CD4-positive, alpha-beta T cell treated with Interleukin-17A for 1 hour (primary cell): ENCODE measurements at places on chromosomes 13 and 19.
A peak's percentile ranks its signal among the peaks of the same experiment; 100 is the strongest.

GRCh38 chr19:35247526-35248309 lies 1.1 kb upstream of the LSR start:
- peak; percentile 72 for DNase-seq

DNA sequence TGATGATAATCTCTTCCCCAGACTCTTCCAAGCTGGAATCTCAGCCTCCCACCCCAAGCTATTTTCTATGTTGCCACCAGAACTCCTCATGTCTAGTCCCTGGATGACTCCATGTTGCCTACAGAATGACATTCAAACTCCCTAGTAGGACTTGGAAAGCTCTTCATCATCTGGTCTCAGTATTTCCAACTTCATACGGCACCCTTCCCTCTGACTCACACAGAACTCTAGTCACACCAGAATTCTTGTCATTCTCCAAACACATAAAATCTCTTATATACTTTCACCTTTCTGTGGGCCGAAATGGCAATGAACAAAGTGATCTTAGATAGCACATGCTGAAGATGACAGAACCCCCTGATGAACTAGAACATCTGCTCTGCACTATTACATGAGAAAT lies 86.2 kb downstream of the CAB39L start:
- DNase-seq, result no peak

- peak; percentile 27 for DNase-seq
Observed at GRCh38 chr19:5718579-5719273, 1.2 kb downstream of the LONP1 start.

- no peak for DNase-seq
Observed at GRCh38 chr13:100184095-100184494, 95.2 kb downstream of the PCCA start.

DNA sequence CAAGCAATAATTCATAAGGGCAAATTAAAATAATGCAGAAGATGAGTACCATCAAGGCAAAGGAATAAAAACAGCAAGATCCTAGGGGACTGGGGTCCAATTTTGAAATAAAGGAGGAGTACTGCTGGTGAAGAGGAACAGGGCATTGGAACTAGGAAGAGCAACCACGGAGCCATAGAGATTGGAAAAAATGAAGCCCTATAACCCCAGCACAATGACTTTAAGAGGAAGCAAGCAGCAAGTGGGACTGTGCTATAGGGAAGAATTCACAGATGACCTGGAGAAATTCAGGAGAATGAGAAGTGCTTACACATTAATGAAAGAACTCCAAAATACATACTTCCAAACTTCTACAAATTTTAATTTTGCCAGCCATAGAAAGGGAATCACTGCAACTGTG lies 44.9 kb upstream of the ITM2B start:
- no peak for DNase-seq

DNA sequence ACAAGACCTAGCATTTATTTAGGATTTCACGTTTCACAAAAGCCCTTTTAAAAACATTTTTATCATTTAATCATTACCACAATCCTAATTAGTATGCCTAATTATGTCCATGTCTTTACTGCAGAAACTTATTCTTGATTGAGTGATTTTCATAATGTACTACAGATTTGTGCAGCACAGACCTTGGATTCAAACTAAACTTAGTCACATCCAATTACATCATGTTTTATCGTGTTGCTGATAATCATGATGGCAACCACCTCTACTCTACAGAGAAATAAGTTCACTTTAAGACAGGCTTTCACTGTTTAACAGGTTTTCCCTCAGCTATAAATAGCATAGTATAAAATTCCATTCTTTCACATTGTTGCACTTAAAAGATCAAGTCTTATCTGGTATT lies 240.9 kb upstream of the RFC3 start:
- no peak for DNase-seq

- DNase-seq, result peak; percentile 29
Observed at GRCh38 chr13:19888799-19889198, 25.4 kb upstream of the ZMYM5 start.

- no peak for DNase-seq
Observed at GRCh38 chr19:46980761-46981160, 38.9 kb upstream of the NPAS1 start.

DNA sequence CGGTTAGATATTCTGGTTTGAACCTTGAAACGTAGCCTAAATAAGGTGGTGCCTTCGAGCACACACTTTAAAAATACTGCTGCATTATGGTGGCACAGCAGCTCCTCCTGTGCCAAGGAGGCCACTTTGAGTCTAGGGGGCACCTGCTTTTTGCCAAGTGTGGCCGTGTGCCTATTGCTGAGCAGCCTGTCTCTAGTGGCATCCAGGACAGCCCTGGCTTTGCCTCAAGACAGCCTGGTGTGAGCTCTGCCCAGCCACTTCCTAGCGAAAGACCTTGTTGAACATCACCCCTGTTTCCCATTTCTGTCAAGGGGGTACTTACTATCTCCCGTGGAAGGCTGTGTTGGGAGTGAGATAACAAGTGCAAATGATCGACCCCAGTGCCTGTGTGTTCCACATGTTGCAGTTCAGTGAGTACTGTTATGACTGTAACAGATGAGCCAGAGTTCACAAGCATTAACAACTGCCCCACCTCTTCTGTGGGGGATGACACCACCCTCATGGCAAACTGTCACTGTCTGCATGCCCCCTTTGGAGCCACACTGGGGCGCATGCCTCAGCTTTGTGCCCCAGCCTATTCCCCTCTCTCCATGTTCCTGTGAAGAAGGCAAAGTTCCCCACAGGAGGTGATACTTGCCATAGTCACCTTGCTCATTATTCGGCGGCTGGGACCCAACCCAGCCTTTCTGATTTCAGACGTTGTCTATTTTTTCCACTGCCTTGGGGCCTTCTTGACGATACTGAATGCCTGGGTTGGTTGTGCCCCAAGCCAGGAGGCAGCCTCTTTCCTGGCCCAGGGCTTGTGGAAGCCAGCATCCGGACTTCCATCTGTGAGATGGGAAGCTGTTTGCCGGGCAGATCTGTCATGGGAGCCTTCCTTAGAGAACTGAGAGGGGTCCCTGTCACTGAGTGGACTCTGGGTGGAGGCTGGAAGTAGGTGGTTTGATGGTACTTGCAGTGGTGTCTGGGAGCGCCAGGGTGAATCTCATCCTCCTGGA lies 5.4 kb downstream of the GATAD2A start:
- peak; percentile 46 for DNase-seq

GRCh38 chr13:97692628-97693027 lies 258.7 kb downstream of the RAP2A start:
- no peak for DNase-seq

DNA sequence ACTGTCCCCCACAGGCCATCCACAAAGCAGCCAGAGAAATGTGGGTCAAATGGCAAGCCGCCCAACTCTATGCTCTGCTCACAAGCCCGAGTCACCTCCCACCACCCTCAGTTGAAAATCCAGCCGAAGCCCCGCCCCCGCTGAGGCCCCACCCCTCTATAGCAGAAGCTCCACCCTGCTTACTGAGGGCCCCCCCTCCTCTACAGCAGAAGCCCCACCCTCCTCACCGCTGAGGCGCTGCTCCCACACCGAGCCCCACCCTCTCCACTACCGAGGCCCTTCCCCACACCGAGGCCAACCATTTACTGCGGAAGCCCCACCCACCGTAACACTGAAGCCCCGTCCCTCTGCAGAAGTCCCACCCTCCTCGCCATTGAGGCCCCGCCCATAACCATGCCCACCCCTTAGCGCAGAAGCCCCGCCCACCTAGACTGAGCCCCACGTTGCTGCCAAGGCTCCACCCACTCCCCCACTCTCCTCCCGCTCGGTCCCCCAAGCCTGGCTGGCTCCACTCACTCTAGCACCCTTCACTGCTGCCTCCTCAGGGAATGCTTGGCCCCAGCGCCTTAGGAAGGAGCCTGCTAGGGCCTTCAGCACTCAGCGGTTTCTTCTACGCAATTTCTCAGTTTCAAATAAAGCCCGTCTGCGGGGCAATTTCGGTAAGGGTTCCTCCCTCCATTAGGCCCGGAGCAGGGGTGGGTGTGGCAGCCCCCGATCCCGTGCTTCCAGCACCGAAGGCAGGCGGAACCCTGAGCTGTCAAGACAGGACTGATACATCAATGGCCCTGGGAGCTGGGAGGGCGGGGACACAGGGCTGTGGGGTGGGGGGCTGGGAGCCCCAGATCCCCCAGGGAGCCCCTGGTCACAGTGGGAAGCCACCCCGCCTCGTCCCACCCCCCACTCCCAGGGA lies 9.0 kb upstream of the MYDGF start:
- DNase-seq, result peak; percentile 21

DNA sequence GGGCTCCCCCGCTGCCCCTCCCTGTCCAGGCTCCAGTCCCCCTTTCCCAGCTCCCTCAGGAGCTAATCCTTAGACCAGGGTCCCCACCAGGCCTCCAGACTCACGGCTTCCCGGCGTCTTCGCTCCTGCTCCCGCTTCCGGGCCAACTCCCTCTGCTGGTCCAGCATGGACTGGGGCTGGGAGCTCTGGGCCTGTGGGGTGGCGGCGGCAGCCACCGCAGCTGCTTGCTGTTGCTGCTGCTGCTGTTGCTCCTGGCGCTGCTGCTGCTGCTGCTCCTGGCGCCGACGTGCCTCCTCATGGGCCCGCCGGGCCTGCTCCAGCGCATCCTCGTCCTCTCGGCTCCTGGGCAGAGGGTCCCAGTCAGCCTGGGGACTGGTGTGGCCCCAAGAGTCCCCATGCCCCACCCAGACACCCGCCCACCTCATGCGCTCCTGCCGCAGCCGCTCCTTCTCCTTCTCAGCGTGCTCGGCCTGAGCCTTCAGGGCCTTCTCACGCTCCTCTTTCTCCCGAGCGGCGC lies 6.4 kb upstream of the EPHX3 start:
- no peak for DNase-seq

DNA sequence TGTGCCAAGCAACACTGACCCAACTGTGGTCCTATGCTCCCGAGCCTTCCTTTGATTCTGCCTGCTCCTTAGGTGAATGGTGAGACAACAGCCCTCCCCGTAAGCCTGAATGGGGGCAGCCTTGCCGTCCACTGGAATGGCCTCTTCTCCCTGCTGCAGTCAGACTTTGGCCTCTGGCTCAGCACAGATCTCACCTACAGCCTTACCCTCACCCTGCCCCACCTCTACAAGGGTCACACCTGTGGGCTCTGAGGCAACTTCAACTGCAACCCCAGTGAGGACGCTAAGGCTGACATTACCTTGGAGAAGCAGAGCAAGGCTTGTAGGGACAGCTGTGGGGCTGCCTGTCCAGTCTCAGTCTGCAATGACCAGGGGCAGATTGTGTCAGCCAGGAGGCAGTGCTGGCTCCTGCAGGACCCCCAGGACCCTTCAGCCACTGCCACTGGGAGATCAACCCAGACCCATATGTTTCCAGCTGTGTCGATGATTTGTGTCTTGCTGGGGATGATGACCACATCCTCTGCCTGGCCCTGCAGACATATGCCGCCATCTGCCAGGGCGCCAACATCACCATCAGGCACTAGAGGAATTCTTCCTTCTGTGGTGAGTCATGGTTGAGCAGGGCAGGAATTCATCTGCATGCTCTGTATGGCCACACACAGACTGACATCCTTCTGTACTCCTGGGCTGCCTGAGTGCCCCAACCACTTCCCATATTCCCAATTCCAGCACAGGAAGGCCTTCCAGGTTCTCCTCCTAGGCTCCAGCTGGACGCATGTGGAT lies 27.3 kb upstream of the FXYD3 start:
- DNase-seq, result no peak

DNA sequence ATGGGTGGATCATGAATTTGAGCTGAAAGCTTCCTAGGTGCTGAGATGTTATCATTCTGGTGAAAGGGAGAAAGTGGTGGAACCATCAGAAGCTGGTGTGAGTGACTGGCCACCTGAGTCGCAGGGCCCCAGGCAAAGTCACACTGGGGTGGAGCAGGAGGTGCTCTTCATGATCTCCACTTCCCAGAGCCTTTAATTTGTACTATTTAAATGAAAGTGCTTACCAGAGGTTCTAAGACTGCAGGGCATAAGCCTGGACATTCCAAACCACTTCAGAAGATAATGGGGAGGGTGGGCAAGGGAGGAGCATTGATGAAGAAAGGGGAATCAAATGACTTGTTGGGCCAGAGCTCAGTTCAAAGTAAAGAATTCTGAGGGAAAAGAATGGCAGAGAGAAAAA lies 156.1 kb downstream of the RGCC start:
- DNase-seq, result no peak

DNA sequence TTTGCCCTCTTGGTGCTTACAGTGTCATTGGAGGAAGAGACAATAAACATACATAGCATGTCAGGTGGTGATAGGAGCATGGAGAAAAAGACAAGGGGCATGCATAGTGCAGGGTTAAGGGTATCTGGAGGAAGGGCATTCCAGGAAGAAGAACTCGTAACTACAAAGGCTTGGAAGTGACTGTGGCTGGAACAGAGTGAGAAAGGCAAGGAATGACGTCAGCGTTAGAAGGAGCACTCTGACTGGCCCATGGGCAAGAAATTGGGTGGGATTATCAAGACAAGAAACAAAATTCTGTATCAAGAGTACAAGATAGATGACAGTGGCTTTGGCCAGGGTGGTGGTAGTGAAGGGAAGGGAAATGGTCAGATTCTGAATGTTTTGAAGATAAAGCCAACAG lies 11.2 kb downstream of the SMIM17 start:
- DNase-seq, result no peak

DNA sequence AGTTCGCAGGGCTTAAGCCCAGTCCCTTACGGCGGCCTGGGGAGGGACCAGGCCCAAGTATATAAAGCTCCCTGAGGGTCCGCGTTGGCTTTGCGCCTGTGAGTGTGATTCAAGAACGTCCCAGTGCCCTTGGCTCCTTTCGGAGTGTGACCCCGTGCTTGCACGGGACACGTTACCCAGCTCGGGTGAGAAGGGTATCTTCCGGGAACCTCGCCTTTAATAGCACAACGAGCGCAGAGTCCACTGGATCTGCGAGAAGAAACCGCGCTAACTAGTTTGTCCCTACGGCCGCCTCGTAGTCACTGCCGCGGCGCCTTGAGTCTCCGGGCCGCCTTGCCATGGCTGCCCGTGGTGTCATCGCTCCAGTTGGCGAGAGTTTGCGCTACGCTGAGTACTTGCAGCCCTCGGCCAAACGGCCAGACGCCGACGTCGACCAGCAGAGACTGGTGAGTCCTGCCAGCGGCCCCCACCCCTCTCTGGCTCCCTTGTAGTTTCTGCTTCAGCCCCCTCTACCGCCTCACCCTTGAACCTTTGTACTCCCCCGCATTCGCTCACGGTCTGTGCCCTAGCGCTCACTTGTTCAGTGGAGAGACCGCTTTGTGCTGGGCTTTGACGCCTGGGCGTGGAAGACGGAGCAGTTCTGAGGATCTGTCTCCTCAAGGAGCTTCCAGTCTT lies at the start of gene DNAJC15:
Gene DNAJC15, plus strand, starts transcription at position 298 of the 675 bp plus-strand sequence. Its CDS starts 41 bp downstream, at position 339.
- peak; percentile 82 for DNase-seq
